ENCODE measurements at places on chromosomes 1 and 21.

DNA sequence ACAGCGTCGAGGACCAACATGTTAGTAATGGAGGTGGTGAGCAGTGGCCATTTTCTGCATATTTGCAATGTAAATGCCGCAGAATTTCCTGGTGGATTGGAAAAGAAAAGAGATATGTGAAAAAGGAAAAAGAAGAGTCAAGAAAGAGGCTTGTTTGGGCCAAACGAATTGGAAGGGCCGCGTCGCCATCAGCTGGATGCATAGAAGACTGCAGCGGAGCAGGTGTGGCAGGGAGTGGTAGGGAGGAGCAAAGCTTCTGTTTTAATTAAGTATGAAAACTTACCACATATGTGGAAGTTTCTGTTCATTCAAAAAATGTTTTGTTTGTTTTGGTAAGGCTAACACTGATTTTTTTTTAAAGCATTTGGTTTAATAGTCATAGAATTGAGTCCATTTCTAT is 690.7 kb downstream of the NCAM2 start:
- ATAC-seq = no peak

DNA sequence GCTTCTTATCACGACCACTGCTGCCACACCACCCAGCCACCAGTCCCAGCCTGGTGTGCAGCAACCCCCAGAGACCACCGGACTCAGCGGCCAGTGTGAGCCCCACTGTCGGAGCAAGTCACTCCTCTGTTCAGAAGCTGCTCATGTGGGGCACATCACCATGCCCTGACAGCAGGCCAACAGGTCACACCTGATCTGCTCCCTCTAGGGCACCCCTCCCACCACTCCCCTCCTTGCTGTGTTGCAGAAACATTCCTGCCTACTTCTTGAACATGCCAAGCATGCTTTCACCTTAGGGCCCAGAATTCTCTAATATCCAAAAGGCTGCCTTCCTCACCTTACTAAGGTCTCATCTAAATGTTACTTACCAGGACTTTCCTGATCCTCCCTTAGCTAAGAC is 146.5 kb downstream of the SLC45A1 start:
- ATAC-seq = peak; percentile 67

GRCh38 chr1:51666478-51666877 is 49.6 kb downstream of the OSBPL9 start:
- ATAC-seq = peak; percentile 88

GRCh38 chr1:54995835-54996234 is 2.9 kb upstream of the BSND start:
- no peak for ATAC-seq

GRCh38 chr1:236997882-236998281 is 6.4 kb downstream of the MT1HL1 start:
- ATAC-seq = no peak

DNA sequence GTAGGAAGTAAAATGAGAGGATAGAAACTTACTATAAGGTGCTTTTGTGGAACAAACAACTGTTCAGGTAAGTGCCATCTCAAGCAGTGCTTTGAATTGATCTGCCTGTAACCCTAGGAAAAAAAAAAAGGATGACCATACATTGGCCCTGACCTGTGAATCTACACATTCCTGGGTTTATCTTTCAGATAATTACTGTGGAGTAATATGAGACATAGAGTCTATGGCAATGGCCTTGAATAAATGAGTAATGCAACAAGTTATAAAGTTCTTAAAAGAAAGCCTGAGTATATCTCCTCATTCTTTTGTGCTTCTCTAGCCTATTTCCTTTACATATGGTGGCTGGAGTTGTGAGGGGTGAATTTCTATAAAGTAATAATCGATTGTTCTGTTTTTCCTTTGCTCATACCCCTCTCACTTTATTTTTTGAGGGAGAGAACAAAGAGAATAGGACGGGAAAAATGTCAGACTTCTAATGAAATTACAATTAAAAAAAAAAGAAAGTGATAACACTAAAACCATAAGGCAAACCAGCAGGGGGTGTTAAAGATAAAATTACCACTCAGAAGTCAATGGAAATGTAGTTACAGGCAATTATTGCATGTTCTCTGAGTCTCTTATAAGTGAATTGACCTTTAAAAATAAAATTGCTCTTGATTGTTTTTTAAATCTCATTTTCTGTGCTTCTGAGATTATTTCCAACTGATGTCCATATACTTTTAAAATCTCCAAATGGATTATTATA is 12.4 kb upstream of the ATP1A1 start:
- ATAC-seq = no peak

- ATAC-seq = peak; percentile 89
Observed at GRCh38 chr1:210598135-210598652, 269.5 kb downstream of the HHAT start.

GRCh38 chr1:181459067-181459466 is 24.2 kb upstream of the CACNA1E start:
- ATAC-seq = no peak

DNA sequence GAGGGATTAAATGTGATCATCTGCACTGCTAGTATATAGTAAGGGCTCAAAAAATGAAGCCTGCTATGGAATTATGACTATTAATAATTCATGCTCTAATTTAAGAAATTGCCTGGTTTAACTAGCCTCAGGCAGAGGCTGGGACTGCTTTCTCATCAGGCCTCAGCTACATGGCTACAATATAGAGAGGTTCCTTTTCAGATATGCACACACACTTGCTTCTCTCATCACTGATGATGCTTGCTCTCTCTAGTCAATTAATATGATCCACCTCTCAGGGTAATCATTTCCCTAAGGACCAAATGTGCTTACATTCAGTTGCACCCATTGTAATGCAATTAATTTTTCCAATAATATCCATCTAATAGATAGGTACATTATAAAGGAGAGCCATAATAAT is 324.9 kb upstream of the ST6GALNAC5 start:
- ATAC-seq = no peak

Data from esophagus mucosa (tissue), 1 donor.